Heart right ventricle (tissue), 16 donors: ENCODE measurements at places on chromosomes 16 and 17.

- no peak overlapping the region for H3K27ac ChIP-seq
- H3K4me3 ChIP-seq, result no peak overlapping the region
- no peaks in the 10 kb centered on the region for H3K36me3 ChIP-seq
- peaks cover 14% of the 10 kb centered on the region for H3K27me3 ChIP-seq
Measured at GRCh38 chr17:50571681-50572080, 11.2 kb downstream of the CACNA1G start.

DNA sequence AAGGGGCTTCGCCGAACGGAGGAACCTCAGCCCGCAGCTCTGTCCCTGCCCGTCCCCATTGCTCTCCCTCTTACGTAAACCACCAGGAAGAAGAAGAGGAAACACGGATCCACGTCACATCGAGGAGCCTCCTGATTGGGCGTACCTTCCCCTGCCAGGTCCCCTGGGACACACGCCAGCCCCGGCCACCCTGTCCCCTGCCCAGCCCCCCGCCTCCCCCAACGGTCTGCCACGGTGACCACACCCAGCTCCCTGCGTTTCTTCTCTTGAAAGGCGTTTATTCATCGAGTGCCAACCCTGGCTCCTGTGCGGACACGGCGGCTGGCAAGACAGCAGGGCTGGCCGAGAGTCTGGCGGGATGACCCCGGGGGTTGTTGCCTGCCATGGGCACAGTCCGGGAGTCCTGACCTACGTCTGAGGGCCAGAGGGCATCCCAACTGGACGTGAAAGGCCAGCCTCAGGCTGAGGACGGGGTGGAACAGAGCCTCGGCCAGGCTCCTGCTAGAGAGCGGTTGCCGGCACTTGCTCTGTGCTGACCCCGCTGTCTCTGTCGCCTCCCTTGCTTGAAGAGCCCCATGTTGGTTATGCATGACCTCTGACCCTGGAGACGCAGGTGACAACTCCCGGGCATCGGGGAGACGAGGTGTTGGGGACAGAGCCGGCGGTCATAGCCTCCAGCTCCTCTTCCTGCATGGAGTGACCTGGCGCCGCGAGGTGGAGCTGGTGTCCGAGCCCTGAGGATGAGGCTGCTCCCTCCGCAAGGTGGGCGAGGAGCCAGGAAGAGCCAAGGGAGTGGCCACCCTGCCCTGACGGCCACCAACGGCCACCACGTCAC is 40.5 kb upstream of the ACSF3 start:
- no peak for DNase-seq
- no peak overlapping the region for H3K4me3 ChIP-seq
- H3K36me3 ChIP-seq, result no peaks in the 10 kb centered on the region
- no peaks in the 10 kb centered on the region for H3K4me1 ChIP-seq

- H3K27me3 ChIP-seq, result no peaks in the 10 kb centered on the region
- DNase-seq, result no peak
- no peaks in the 10 kb centered on the region for H3K36me3 ChIP-seq
- no peak overlapping the region for H3K4me3 ChIP-seq
Measured at GRCh38 chr17:10099051-10099571, 99.3 kb downstream of the GAS7 start.

DNA sequence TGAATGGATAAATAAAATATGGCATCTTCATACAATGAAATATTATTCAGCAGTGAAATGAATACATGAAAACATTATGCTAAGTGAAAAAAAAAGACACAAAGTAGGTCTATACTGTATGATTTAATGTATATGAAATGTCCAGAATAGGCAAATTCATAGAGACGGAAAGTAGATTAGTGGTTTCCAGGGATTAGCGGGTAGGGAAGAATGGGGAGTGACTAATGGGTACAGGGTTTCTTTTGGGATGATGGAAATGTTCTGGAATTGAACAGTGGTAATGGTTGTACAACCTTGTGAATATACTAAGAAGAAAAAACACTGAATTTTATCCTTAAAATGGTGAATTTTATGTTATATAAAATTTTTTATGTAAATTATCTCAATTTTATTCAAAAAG is 8.5 kb upstream of the MYCBPAP start:
- H3K27ac ChIP-seq, result no peak overlapping the region
- no peaks in the 10 kb centered on the region for H3K4me1 ChIP-seq

DNA sequence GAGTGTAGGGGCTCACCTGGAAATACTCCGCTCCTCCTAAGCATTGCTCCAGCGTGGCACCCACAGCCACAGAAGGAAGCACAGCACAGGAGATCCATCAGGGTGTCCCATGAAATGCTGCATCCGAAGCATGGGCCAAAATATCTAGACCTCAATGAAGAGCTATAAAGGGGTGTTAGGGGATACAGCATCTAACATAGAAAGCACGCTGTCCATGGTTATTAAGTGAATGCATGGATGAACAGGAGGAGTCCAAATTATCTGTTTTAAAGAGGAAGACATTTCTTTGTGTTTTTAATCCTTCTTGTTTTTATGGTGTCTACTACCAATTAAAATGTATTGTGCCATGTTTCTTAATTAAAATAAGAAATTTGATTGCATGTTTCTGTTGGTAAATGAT is 21.6 kb upstream of the KRT20 start:
- H3K4me1 ChIP-seq, result peaks cover 16% of the 10 kb centered on the region
- no peak overlapping the region for H3K4me3 ChIP-seq
- H3K27me3 ChIP-seq, result no peaks in the 10 kb centered on the region
- no peak for DNase-seq
- no peaks in the 10 kb centered on the region for H3K36me3 ChIP-seq

GRCh38 chr17:42436391-42436790 is 13.3 kb upstream of the CAVIN1 start:
- H3K4me3 ChIP-seq, result no peak overlapping the region
- DNase-seq, result peak; percentile 78
- peaks cover 4% of the 10 kb centered on the region for H3K4me1 ChIP-seq
- no peaks in the 10 kb centered on the region for H3K36me3 ChIP-seq
- no peaks in the 10 kb centered on the region for H3K27me3 ChIP-seq

DNA sequence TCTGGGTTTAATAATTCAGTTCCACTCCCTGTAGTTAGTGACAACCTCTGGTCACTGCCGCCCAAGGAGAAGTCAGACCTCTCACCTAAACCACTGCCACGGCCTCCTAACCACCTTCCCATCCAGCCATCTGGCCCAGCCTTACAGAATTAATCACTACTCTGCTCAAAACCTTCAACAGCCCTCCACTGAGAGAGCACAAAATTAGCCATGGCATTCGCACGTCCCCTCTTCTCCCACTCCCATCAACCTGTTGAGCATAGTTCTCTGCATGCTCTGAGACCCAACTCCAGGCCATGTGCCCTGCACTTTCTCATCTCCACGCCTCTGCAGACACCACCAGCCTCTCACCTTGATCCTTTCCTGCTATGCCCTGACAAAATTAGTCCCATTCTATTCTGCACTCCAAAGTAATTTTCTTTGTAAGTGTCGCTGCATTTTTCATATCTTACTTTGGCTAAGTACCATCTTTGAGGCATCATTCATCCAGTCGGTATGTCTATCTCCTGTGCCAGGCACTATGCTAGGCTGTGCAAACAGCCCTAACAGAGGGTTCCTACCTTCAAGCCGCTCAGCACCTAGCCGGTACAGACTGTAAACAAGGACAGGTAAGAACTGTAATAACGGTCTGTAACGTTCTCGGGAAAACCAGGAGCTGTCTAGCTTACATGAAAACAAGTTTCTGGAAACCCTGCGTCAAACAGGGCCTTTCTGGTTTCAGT is 963 bp downstream of the COPRS start:
- peaks cover 56% of the 10 kb centered on the region for H3K36me3 ChIP-seq
- no peak for DNase-seq
- H3K4me1 ChIP-seq, result peaks cover 17% of the 10 kb centered on the region
- H3K27me3 ChIP-seq, result no peaks in the 10 kb centered on the region
